GM23248 (cell line): ENCODE measurements at places on chromosomes 11 and 22.

DNA sequence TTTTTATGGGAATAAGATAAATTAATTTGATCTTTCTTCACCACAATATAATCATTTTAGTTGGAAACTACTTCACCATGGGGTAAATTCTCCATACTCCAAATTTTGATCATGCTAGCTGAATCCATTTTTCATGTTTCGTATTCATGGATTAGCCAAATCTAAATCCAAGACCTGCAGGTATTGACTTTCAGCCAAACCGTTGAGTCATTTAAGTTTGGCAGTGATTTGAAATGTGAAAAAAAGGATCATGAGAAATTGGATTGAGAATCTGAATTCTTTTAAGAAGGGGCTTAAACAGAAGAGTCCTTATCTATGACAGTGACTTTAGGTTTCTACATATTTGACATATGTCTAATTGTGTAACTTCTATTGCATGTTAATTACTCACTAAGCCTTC lies 5.3 kb downstream of the GAS2 start:
- DNase-seq: peak; percentile 2

GRCh38 chr11:130278151-130278550 lies 36.6 kb downstream of the ZBTB44 start:
- no peak for DNase-seq

DNA sequence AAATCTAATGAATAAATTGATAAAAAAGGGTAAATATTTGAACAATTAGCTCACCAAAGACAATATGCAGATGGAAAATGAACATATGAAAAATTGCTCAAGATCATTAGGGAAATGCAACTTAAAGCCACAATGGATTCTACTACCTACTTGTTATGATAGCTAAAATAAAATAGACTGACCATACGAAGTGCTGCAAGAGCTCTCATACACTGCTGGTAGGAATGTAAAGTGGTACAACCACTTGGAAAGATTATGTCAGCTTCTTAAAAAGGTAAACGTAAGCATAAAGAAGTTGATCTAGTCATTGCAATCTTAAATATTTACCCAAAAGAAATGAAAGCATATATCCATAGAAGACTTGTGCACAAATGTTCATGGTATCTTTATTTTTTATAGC lies 504.2 kb upstream of the ARHGAP42 start:
- no peak for DNase-seq

DNA sequence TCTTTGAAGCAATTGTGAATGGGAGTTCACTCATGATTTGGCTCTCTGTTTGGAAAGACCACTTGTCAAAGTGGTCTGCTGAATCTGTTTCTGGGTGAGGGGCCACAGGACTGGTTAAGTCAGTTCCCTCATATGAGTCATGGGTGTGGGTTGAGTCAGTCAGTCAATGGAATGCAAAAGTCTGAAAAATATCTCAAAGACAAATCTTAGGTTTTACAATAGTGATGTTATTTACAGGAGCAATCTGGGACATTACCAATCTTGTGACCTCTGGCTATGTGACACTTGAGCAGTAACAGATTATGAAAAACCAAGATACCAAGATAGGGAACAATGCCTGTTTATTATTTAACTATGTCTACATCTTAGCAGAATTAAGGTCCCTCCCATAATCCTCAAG lies 311.6 kb downstream of the AASDHPPT start:
- DNase-seq: peak; percentile 57

DNA sequence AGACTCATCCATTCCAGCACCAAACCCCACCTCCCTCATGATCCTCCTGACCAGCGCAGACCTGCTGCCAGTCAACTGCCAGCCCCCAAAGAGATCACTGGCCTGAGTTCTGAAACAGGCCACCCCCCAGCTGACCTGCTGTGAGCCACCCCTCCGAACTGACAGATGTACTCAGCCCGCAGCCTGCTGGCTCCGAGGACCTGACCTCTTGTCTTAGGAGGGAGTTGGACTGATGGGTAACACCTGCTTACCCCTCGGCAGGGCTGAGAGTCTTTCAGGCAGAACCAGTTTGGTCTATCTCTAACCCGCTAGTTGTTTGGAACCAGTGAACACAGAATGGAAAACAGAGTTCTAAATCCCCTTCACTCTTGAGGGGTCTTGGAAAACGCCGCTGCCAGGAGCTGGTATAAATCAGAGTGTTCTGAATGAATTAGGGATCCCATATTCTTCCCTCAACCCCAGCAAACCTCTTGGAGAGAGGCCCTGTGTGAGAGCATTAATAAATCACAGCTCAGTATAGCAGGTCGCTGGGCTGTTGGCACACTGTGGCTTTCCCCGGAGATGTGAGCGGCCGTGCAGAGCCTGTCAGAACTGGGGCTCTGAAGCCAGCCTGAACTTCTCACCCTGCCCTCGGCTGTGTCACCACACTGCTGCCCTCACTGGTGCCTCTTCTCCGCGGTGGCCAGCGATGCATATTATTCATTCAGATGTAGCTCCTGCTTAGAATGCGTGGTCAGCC lies 165.1 kb upstream of the NCAM1 start:
- no peak for DNase-seq

GRCh38 chr11:65559951-65560537 lies 1.9 kb upstream of the LTBP3 start:
- peak; percentile 90 for DNase-seq

DNA sequence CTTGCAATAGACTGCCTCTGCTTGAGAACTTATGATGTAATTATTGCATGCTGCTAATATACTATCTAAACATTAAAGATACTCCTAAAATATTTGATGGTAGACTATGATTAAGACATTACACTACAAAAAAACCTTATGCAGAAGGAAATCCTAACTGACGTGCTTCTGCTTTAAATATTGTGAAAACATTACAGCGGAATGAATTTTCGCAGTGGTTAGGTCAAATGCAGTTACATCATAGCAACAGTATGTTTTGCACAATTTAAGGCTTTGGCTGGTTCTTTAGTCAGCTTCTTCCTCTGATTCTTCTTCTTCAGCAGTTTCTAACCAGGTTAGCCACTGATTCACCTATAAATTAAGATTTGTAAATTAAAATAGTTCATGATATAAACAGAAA lies 11.2 kb downstream of the EIF4G2 start:
- DNase-seq: no peak

DNA sequence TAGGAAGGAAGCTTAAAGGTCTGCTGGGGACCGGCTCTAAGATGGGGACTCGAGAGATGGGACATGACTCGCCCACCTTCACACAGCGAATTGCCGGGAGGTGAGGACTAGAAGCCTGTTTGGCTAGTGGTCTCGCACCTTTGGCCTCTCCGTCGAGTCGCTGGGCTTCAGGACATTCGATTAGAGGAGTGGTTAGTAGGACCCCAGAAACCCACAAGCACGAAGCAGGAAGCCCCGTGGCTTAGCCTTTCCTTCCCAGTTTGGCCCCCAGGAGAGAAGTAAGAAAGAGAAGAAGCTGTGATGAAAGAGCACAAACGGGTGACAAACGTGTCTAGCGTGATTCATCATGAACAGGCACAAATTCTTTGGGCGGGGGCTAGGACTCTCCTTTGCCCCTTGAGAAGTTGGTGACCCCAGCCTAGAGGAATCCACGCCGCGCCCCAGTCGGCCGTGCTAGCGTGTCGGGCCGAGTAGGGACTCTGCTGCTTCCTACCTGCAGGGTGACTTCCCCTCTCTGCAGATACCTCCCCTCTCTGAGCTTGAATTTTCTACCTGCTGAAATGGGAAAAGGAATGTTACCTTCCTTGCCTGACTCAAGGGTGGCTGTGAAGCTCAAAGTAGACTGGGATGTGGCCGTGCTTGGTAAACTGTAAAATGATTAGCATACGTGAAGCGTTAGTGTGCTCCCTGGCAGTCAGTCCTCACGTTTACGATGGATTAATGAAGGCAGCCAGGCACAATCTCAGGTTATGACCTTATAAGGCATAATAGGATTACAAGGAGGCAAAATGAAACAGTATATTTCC lies 1.1 kb upstream of the ADM start:
- DNase-seq: peak; percentile 85

DNA sequence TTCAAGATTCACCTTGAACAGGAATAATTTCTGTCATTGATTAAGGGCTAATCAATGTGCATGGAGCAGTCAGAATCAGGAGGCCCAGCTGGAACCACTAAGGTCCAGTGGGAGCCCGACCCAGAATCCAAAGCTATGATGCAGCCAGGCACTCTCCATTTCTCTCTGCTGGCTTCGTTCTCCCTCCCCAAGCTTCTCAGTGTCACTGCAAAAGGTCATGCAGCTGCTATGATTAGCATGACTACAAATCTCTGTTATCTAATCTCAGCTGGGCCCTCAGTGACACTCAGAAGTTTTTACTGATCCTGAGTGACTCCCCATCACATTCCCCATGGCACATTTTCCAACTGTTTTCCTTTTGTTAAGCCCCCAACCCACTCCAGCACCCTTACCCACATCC lies 31.1 kb upstream of the PRSS23 start:
- no peak for DNase-seq

GRCh38 chr22:40628354-40629042 lies 8.0 kb downstream of the MRTFA start:
- DNase-seq: peak; percentile 79

- DNase-seq: peak; percentile 87
These were observed 34.4 kb upstream of the TRIM29 start for GRCh38 chr11:120172054-120172911.

- DNase-seq: no peak
These were observed at the start of gene LARGE2 for GRCh38 chr11:45922425-45923082. TSS of gene LARGE2 (plus strand) at chr11:45922656. CDS start at chr11:45922883, 227 bp downstream.

- peak; percentile 69 for DNase-seq
These were observed 56.8 kb upstream of the CLMP start for GRCh38 chr11:123251657-123252344.

- DNase-seq: no peak
These were observed 275.8 kb downstream of the FAT3 start for GRCh38 chr11:92500453-92500852.

GRCh38 chr11:58121096-58121495 lies 4.2 kb downstream of the OR9I1 start:
- DNase-seq: peak; percentile 28
